ENCODE measurements at places on chromosomes 12 and 14. TPM values are rescaled to one million over a fixed set of nuclear protein-coding genes. Genes with fewer than 3 reads are reported as not detected.

AMHR2 gene
- total RNA-seq: not detected

KRT79 gene
- not detected for total RNA-seq

NANOG gene
- total RNA-seq: not detected

SOAT2 gene
- total RNA-seq: not detected

CNTN1 gene
- not detected for total RNA-seq

ZNF219 gene
- 26.5 TPM for total RNA-seq

CCDC196 gene
- total RNA-seq: not detected

DTX1 gene
- not detected for total RNA-seq

Data from Caki2 (cell line).